Brain microvascular endothelial cell (primary cell): ENCODE measurements at places on chromosomes 2 and 18.

GRCh38 chr18:32771169-32771751 lies 1.6 kb downstream of the KLHL14 start:
- DNase-seq = no peak

DNA sequence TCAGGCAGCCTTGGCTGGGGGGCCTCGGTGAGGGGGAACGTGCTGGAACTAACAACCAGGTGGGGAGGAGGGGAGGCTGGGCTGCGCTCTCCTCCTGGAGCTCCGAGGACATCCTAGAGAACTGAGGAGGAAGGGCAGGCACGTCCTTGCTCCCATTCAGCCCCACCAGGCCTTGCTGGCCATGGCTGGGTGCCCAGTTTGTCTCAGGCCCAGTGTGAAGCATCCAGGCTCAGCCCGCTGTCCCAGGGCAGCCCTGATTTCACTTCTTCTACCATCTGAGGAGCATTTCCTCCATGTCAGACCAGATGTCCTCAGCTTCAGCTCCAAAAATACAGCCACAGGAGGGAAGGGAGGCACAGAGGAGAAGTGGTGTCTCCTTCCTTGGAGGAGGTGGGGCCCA lies 125.4 kb downstream of the CELF4 start:
- DNase-seq = no peak

DNA sequence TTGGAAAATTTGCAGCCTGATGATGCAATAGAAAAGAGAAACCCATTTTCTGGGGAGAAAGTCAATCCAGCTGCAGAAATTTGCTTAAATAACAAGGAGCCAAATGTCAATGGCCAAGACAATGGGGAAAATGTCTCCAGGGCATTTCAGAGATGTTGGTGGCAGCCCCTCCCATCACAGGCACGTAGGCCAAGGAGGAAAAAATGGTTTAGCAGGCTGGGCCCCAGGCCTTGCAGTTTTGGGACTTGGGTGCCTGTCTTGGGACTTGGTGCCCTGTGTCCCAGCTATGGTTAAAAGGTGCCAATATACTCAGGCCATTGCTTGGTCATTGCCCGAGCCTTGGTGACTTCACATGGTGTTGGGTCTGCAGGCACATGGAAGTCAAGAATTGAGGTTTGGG lies 368.2 kb downstream of the ERBB4 start:
- no peak for DNase-seq

DNA sequence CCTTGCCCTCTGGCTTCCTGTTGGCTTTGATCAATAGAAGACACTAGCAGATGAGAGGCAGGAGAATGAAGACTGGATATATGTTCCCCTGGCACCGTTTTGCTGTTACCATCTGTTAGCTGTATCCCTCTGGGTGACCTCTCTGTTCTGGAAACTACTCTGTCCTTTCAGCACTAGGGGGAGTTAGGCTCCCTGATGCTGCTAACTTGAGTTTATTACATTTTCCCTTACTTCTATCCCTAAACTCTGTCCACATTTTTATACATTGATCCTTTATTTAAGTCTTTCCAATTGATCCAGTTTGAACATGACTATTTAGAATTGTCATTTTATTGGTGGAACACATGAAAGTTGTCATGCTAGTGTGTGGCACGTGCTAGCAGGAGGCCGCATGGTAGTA lies 1014.3 kb upstream of the CDH2 start:
- no peak for DNase-seq

GRCh38 chr2:630451-631320 lies 46.5 kb downstream of the TMEM18 start:
- no peak for DNase-seq

DNA sequence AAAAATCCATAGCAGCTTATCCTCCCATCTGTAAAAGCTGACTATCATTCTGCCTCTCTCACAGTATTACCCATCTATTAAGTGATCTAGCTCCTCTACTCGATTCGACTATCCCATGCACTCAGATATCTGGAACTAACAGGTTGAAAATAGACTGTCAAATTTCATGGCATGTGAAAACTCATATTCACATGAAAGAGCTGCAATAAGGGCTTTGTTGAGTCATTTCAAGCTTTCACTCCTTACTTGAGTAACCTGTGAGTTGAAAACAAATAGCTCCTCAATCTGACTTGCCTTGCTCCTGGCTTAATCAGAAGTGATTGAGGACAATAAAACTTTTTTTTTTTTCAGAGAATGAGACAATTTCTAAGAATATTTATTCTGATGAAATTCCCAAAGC lies 192.4 kb upstream of the ERBB4 start:
- no peak for DNase-seq

- peak; percentile 22 for DNase-seq
Measured at GRCh38 chr18:50429207-50429948, 54.5 kb downstream of the SKA1 start.

- DNase-seq = no peak
Measured at GRCh38 chr18:45467293-45467692, 148.0 kb upstream of the SLC14A2 start.

DNA sequence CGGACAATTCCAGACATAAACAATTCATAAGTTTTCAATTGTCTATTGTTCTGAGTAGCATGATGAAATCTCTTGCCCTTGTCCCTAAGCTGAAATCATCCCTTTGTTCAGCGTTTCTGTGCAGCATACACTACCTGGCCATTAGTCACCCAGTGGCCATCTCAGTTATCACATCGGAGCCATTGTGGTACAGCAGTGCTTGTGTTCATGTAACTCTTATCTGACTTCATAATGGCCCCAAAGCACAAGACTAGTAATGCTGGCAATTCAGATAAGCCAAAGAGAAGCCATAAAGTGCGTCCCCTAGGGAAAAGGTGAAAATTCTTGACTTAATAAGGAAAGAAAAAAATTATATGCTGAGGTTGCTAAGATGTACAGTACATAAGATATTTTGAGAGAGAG lies 127.2 kb downstream of the FHOD3 start:
- DNase-seq = no peak

DNA sequence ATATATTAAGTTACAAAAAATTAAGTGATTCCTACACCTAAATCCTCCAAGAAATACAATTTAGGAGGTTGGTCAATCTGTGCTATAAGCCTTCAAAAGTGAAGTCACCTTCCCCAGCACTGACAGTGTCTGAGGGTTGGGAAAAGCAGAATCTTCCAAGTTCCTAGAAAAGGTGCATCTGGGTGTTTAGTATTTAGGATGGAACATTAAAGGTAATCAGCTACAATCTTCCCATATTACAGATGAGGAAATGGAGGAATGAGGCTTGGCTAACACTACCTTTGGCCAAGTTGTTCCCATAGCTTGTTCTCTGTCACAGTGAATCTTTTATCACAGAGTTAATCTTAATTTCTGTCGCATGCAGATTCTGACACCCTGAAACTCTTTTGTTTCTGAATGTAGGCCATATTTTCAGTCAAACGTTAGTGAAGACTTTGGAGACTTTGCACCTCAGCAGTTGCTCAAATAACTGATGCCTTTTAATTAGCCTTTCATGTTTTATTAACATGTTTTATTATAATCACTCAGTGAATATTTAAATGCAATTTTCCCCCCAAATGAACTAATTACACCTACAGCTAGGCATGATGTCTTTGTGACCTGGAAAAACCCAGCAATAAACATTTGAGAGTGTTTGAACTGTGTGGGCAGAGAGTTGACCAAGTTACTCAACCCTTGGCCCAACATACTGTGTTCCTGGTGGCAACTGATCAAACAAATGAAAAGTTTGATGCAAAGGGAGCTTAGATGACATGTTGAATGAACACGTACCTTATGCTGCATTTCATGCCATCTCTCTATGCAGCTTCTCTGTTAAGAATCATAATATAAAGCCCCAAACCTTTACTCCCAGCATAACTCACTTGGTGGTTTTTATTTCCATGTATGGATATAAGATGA lies 17.6 kb downstream of the FN1 start:
- DNase-seq = peak; percentile 49

DNA sequence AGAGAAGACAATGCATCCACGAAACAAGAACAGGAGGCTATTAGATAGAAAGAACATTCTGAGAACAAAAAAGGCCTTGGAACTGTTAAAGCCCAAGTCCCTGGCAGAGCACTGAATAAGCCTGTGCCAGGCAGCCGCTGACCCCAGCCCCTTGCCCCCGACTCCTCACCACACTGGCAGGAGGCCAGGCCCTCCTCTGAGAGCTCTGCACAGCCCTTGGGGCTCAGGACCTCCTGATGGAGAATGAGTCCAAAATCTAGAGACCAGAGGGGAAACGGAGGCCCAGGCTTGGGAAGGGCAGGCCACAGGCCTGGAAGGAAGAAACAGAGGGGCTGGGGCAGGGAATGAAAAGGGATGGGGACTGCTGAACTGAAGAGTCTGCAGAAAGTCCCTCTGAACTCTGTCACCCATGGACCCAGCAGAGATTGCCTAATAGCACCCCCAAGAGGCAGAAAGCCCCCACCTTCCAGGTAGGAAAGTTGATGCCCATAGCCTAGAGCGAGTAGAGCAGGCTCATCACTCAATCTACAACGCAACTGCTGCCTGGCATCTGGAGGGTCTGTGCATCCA lies 18.3 kb upstream of the TNS1 start:
- no peak for DNase-seq

- peak; percentile 18 for DNase-seq
Measured at GRCh38 chr18:43159086-43159770, 43.7 kb upstream of the RIT2 start.

DNA sequence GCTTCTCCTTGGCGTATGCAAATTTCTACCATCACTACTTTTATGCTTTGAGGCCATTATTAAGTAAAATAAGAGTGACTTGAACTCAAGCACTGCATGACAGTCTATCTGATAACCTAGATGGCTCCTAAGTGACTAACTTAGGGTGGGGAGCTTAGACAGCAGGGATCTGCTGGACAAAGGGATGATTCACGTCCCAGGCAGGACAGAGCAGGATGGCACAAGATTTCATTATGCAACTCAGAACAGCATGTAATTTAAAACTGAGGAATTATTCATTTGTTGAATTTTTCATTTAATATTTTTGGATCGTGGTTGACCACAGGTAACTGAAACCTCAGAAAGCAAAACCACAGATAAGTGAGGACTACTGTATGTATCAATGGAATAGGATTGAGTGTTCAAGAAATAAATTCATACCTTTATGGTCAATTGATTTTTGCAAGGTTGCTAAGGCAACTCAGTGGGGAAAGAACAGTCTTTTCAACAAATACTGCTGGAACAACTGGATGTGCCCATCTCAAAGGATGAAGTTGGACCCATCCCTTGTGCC lies 115.3 kb downstream of the MBD2 start:
- DNase-seq = peak; percentile 7

DNA sequence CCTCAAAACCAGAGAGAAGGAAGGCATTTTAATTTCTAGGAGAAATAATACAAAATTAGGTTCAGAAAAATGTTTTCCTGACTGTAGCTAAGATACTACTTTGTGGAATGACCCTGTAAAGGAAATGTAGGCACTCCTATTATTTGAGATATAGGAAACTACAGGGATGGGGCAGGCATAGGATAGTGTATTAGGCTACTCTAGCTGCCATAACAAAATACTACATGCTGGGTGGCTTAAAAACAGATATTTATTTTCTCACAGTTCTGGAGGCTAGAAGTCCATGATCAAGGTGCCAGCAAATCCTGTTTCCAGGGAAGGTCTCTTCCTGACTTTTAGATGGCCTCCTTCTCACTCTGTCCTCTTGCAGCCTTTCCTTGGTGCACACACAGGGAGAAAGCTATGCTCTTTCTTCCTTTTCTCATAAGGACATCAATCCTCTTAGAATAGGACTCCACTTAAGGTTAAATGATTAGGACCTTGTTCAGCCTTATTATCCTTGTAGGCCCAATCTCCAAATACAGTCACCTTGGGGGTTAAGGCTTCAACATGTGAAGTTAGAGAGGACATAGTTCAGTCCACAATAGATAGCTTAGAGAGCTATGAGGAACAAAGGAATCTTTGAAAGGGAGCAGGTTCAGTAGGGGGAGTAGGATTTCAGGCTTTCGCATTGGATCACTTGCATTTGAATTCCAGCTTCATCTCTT lies 14.0 kb upstream of the CAVIN2 start:
- DNase-seq = no peak

GRCh38 chr2:168997118-168997521 lies 34.0 kb downstream of the ABCB11 start:
- DNase-seq = no peak

GRCh38 chr18:59357928-59358327 lies 1.1 kb downstream of the LMAN1 start:
- peak; percentile 77 for DNase-seq

GRCh38 chr2:174332217-174332963 lies 2.4 kb upstream of the SP9 start:
- no peak for DNase-seq

DNA sequence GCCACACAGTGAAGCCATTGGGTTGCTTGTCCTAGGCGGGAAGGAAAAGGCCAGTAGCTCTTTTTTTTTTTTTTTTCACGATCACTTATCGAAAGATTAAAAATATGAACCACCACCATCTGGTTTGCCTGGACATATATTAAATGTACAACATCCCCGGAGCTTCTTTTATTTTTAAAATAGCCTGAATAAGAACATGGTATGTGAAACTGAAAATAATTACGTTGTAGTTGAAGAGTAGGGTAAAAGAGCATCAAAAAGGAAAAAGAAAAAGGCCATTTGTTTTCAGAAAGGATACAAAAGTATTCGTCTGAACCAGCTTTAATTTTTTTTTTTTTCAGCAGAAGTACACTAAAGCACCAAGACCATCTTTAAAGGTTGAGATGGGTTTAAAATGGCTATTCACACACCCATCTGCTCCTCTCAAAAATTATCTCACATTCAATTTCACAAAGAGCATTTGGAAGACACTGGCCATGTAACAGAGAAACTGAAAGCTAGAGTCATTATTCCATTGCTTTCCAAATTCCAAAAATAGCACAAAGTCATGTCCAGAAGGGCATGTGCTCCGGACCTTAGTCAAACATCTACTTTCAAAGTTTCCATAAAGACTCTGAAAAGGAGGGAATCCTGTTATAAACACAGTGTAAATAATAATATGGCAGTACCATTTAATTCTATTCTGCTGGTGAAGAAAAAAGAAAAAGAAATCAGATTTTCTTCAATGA lies 82.9 kb downstream of the SCN3A start:
- DNase-seq = no peak

DNA sequence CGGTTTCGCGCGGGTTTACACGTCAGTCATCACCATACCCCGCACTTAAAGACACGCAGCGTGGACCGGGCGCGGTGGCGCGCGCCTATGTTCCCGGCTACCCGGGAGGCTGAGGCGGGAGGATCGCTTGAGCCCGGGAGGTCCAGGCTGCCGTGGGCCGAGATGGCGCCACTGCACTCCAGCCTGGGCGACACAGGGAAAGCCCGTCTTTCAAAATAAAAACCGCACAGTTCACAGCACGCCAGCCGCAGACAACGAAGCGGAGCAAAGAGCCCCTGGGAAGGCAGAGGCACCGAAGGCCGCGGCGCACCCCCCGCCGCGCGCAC lies 328 bp downstream of the DTYMK start:
- DNase-seq = no peak
